ENCODE measurements at places on chromosomes 5 and 9.
A peak's percentile ranks its signal among the peaks of the same experiment; 100 is the strongest.

DNA sequence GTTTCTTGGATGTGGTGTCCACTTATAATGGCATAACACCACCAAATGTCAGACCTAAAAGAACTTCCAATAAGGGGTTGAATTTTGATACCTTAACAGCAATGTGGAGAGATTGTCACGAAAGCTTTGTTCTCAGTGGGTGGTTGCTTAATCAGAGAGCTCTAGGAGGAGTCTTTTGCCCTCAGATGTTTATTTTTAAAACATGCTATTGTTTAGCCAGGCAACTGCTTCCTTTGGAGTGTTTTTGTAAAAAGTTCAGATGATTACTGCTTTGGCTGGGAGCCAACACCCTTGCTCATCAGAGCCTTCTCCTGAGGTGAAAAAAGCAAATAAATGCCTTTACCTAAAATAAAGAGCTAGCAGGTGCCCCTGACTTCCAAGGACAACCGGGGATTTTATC is 65.0 kb downstream of the SLC1A1 start:
- no peak for DNase-seq

- DNase-seq, result peak; percentile 19
Measured at GRCh38 chr9:135647884-135648283, 8.5 kb upstream of the GLT6D1 start.

GRCh38 chr5:81719743-81720345 is 31.1 kb downstream of the SSBP2 start:
- DNase-seq, result no peak

DNA sequence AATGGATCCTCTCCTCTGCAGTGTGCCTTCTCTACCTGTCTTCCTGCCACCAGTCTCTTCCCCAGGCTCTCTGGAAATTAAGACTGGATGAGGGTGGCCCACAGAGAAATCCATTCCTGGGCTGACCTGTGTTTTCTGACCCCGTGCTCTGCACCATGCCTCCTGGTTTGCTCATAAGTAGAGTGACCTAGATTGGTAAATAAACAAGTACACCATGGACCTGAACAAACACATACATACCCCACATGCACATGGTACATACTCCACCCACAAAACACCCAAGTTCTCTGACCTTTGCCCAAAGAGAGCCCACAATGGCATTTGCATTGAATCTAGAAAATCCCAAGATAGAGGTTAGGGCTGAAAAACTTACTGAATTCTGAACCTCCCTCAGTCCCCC is 77.5 kb upstream of the PLPP6 start:
- DNase-seq, result no peak

DNA sequence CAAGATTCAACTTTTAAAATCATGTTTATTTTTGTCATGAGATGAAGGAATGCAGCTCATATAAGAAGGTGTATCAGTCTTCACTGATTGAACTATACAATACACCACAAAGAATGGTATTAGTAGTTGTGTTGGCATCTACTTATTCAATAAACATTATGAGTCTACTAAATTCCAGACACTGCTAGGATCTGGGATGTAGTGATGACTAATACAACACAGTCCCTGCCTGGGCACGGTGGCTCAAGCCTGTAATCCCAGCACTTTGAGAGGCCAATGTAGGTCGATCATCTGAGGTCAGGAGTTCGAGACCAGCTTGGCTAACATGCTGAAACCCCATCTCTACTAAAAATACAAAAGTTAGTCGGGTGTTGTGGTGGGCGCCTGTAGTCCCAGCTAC is 171.4 kb upstream of the NFIB start:
- no peak for DNase-seq

DNA sequence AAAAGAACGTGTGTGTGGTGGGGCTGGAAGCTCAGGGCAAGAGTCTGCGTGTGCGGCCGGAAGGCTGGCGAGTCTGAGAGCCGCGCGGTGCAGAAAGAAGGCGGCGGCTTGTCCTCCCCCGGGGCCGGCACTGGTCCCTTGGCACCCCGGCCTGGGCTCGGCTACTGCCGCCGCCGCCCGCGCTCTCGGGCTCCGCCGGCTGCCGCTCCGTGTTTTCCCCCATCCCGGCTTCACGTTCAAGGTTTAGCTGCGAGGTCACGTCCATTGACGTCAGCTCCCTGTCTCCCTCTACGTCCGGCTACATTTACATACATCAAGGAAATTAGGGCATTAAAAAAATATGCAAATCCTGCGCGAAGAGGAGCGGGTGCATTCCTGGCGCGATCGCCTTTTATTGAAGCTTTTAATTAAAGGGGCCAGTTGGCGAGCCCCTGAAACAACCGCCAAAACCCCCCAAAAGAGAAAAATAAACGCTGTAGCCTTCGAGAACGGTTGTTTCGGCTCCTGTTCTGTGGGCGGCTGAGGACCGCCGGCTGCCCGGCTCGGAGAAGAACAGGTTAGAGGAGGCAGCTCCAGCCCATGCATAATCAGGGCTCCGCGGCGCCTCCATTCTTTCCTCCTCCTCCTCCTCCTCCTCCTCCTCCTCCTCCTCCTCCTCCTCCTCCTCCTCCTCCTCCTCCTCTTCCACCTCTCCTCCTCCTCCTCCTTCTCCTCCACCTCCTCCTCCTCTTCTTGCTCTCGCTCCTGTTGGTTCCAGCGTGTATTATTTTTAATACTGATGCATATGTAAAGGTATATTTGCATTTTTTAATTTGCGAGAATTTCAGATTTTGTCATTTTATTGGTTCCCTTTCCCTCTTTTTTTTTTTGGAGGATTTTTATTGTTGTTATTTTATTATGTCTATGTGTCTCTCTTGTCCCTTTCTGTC is 207.0 kb downstream of the MEF2C start:
- DNase-seq, result peak; percentile 74

- no peak for DNase-seq
Measured at GRCh38 chr5:135050244-135050767, 16.3 kb upstream of the PITX1 start.

DNA sequence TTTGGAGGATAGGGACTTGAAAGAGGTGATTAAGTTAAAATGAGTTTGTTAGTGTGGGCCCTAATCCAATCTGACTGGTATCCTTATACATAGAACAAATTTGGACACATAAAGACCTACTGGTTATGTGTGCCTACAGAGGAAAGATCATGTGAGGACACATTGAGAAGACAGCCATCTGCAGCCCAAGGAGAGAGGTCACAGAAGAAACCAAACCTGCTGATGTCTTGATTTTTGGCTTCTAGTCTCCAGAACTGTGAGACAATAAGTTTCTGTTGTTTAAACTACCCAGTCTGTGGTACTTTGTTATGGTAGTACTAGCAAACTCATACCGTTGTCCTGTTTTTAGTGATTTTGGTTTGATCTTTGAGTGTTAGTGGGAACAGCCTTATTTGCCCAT is 18.3 kb downstream of the RNF180 start:
- no peak for DNase-seq

DNA sequence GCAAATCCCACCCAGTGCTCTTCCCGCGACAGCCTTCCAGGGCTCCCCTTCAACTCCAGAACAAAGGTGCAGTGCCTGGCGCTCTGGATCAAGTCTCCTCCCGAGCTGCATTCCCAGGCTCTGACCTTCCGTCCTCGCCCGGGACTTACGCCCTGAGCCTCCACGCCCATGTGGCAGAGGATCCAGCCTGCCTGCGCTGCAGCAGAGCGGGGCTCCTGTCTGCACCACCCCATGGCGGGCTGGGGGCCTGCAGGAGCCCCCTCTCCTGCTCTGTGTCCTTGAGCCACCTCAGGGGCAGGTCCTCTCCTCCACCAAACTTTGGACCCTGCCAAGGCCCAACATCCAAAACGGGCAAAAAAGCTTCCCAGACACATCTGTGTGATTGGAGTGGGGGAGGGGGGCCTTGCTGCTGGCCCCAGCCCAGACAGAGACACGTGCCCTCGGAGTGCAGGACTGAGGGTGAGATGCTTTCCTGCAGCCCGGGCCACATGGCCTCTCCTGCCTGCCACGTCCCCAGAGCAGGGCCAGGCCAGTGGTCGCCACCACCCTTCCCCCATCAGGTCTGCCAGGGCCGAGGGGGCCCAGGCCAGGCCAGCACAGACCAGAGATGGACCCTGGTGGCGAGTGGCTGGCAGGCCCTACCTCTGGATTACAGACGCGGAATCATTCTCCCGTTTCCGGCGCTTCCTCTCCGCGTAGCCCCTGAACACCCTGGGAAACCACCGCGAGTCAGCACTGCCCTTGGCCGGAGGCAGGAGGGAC is 4.4 kb downstream of the NSMF start:
- DNase-seq, result no peak

DNA sequence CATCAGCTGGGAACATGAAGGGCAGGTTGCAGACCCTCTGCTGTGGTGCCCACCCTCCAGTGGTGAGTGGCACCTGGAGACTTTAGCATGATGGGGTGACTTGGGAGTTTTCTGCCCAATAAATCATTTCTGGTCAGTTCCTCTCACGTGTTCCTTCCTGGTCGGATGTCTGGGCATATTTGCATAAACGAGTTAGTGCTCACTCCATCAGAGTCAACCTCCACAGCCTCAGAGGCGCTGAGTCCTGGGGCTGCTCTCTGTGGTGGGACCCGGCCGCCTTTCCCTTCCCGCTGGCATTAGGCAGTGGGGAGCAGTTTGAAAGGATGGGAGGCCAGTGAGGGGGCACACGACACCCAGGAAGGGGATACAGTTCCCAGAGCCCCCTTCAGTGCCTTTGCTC is 114.0 kb upstream of the FCN2 start:
- DNase-seq, result no peak

GRCh38 chr5:159780246-159780645 is 136.0 kb upstream of the ADRA1B start:
- DNase-seq, result no peak

- DNase-seq, result no peak
Measured at GRCh38 chr5:138668451-138669380, 84.5 kb upstream of the CTNNA1 start.

DNA sequence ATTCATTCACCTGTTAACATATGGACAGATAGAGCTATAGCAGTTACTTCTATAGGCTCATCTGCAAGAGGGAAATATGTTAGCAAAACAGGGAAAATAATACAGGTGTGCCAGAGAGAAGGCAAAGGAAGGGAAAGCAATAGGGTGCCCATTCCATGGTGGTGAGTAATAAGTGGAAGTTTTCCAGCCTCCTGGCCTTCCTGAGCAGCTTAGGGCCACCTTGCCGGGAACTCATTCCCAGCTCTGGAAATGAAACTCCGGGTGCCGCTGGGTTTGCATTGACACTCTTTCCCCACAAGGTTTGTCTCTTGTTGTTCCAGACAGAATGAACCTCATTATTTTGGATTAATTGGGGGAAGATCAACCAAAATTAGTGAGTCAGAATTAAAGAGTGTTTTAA is 58.4 kb downstream of the SLC1A3 start:
- no peak for DNase-seq

DNA sequence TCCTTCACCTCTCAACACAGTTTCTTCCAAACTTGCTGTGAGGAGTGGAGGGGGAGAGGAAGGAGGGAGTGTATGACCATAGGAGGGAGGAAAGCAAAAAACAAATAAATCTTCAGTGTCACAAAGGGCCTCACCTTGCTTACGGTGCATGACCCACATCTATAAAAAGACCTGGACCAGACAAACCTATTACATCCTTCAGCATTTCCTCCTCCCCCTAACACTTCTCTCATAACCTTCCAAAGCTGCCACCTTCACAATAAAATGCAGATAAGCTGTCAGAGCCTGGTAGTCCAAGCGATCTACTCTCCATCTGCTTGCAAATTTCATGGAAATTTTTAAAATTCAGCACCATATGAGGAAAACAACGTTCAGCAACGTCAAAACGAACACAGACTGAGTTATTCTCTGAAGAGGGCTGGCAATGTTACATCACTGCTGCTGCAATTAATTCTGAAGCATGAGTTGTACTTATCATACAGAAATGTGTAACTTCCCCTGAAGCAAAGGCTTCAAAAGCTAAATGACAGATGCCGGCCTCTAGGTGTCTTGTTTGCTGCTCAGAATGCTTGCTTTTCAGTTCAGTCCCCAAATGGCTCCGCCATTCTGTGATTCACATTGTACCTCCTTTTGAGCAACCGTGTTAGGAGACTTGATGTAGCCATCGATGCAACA is 62.9 kb downstream of the EFNA5 start:
- DNase-seq, result peak; percentile 56

DNA sequence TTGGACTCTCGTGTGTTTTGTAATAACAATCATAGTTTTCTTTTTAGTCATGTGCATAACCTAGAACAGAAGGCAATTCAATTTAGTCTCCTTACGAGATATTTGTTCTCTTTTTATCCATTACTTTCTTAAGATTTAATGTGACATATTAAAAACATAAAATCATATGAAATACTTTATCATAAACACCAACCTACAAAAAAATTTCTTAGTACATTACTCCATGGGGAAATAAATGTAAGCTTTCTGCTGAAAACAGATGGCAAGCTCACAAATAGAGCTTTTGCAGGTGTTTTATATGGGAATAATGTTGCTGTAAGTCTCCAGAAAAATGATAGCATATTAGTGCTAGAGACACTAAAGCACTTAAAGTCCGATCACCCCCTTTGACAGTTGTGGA is 1035.2 kb upstream of the ARRDC3 start:
- no peak for DNase-seq

GRCh38 chr5:149600932-149601331 is 19.6 kb downstream of the ARHGEF37 start:
- no peak for DNase-seq

DNA sequence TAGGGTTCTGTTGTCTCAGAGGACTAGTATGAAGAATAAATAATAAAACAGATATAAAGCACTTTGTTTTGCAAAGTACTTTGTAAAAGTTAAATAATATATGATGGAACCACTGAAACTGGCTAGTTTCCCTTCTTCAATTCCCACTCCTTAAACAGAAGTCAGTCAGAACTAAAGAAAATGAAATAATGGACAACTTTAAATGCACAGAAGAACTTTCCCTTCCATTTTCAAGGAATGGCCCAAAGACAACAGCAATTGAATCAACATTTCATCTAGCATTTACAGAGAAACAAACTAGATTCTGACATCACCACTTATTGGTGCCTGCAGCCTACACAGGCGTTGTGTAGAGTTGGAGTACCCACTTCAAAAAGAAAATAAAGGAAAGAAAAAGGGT is 16.2 kb downstream of the DIAPH1 start:
- no peak for DNase-seq

- DNase-seq, result no peak
Measured at GRCh38 chr9:91127653-91128052, 234.1 kb downstream of the AUH start.

DNA sequence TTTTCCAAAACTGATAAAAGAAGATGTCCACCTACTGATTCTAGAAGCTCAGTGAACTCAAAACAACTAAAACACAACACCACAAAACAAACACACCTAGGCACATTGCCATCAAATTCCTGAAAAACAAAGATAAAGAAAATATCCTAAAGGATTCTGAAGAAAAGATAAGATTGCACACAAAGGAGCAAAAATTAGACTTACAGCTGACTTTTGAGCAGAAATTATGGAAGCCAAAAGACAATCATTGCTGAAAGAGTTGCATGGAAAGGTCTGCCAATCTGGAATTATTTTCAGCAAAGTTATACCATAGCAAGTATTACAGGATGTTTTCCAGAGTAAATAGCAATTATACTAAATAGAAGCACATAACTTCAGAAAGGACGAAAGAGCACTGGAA is 128.2 kb upstream of the IRX2 start:
- DNase-seq, result no peak

- DNase-seq, result no peak
Measured at GRCh38 chr5:74624501-74624900, 16.0 kb downstream of the ENC1 start.

All from NAMALWA (cell line).